WTC11 (cell line): ENCODE measurements at places on chromosomes 16 and 17.

DNA sequence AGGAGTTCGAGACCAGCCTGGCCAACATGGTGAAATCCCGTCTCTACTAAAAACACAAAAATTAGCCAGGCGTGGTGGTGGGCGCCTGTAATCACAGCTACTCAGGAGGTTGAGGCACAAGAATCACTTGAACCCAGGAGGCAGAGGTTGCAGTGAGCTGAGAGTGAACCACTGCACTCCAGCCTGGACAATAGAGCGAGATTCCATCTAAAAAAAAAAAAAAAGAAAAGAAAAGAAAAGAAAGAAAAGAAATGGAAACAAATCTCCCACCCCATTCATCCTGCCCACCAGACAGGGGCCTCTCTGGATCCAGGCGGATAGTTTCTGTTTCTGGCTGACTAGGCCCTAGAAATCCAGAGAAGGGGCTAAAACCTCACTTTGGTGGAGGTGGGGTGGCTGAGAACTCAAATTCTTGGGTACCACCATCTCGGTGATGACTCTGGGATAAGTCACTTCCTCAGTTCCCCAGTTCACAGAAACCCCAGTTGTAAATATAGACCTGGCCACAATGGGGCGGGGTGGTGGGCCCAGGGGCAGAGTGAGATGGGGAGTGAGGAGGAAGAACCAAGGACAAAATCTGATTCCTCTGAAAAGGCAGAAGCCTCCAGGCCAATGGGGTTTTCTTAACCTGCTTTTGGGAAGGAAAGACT is 22.2 kb downstream of the SOCS1 start:
- DNase-seq: peak; percentile 40

DNA sequence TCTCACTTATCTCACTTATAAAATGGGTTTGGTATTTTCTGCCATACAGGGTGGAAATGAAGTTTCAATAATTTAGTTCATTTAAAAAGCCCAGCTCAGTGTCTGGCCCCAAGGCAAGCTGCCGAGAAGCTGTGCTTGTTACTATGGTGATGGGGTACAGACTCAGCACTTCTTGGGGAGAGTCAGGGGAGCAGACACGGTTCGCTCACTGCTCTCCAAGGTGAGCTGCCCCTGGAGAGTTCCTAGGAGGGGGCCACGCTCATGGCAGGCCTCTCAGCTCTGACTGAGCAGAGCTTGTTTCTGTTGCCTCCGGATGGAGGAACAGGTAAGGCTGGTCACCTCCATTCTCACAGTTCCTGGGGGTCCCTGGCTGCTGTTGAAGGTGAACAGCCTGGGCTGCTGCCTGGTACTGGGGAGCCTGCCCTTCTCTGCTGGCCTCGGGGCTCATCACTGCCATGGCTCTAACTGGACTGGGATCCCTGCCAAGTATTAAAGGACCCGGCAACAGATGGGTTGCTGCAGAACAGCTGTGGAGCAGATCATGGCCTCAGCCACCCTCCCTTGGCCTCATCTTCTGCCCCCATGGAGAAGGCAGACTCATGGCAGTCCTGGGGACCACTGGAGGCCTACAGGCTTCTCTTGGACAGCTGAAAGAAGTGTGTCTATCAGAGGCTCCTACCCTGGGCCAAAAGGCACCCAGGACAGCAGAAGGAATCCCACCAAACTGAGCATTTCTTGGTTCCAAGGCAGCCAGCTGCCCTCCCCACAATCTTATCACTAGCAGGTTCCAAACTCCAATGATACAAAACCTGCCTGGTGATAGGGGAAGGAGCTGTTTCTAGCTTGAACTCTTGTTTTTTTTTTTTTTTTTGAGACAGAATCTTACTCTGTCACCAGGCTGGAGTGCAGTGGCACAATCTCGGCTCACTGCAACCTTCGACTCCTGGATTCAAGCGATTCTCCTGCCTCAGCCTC is 25.9 kb upstream of the SPATA32 start:
- DNase-seq: no peak

DNA sequence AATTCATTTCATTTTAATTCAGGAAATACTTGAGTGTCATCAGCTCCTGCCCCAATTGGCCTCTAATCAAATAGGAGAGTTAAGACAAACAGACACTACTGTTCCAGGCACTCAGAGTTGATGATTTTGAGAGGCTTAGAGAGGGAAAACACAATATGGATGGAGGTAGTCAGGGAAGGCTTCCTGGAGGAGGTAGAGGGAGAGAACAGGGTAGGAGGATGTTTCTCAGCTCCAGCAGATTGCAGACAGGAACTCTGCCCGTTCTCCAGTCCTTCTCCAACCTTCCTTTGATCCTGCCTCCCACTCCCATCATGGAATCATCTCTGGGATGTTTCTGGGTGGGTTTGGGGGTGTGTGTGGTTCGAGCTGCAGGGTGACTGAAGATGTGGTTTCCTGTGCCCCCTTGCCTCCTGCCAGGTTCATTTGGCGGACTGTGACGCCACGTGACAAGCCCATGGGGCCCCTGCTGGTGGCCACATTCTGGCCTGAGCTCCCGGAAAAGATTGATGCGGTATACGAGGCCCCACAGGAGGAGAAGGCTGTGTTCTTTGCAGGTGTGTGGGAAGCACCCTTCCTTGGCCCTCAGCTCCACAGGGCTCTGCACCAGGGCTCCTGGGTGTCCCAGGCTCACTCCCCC is 12.2 kb upstream of the LPCAT2 start:
- DNase-seq: no peak

- no peak for DNase-seq
These were observed 549.2 kb upstream of the CDH11 start for GRCh38 chr16:65671071-65671470.

GRCh38 chr17:77843896-77844295 is 114.6 kb upstream of the TNRC6C start:
- no peak for DNase-seq

DNA sequence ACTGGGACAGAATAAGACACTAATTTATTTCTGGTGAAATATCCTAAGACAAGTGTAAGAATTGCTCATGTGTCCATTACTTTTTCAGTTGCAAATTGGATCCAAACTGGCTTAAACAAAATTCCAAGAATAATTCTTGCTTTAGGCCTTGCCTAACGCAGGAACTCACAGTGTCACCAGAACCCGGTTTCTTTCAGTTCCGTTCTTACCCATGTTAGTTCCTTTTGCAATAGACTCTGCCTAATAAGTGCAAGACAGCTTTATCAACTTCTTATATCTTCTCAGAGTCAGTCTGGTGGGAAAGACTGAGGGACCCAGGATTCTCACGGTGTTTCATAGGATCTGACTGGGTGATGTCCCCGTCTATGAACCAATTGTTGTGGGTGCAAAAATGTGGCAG is 24.7 kb downstream of the GDE1 start:
- DNase-seq: no peak

- DNase-seq: peak; percentile 33
These were observed 29.3 kb downstream of the ACTG1 start for GRCh38 chr17:81483085-81483861.

DNA sequence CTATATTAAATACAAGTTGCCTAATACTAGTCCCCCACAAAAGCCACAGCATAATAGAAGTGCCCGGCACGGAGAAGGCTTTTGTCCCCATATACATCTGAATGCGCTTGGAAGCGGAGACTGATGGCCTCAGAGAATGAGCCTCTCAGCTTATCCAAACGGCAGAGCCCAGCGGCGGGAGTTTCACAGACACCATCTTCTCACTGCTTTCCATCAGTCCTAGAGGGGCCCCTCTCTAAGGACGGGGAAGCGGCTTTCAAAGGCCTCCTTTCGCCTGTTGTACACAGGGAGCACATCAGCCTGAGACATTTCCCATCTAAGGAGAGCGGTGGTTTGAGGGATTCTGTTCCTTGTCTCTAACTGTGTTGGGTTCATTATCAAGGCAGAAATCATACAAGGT is 16.9 kb downstream of the NXN start:
- peak; percentile 69 for DNase-seq

- no peak for DNase-seq
These were observed 22.9 kb downstream of the RPGRIP1L start for GRCh38 chr16:53680756-53681155.

GRCh38 chr17:850851-851763 is 69.0 kb downstream of the MRM3 start:
- no peak for DNase-seq

GRCh38 chr16:75043175-75043895 is 44.5 kb downstream of the ZNRF1 start:
- DNase-seq: no peak

DNA sequence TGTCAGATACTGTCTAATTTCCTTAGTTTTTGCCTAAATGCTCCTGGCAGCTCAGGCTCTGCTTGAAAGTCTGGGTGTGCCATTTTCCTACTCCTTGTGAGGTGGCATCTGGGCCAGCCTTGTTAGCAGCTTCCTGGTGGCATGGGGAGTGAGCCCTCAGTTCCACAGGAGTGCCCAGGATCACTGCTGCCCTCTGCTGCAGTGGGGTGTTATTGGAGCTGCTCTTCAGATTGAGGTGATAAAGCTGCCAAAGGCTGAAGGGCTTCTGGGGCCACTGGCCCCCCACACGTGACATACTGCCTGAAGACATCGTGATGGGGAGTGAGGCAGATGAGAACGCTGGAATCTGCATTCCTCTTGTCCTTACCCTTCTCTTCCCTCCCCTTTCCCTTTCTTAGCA is 27.4 kb downstream of the CEP95 start:
- DNase-seq: no peak

- DNase-seq: no peak
These were observed 31.9 kb downstream of the PLCG2 start for GRCh38 chr16:81810894-81811538.

GRCh38 chr16:50451951-50452508 is 83.2 kb upstream of the BRD7 start:
- DNase-seq: no peak
